Retinal pigment epithelial cell (primary cell): ENCODE measurements at places on chromosomes 1 and 21.

- no peak for DNase-seq
Measured at GRCh38 chr1:96649301-96649700, 72.3 kb upstream of the PTBP2 start.

- no peak for DNase-seq
Measured at GRCh38 chr21:45018131-45019075, 56.0 kb upstream of the ADARB1 start.

- no peak for DNase-seq
Measured at GRCh38 chr1:41917835-41918449, 780 bp downstream of the HIVEP3 start.

DNA sequence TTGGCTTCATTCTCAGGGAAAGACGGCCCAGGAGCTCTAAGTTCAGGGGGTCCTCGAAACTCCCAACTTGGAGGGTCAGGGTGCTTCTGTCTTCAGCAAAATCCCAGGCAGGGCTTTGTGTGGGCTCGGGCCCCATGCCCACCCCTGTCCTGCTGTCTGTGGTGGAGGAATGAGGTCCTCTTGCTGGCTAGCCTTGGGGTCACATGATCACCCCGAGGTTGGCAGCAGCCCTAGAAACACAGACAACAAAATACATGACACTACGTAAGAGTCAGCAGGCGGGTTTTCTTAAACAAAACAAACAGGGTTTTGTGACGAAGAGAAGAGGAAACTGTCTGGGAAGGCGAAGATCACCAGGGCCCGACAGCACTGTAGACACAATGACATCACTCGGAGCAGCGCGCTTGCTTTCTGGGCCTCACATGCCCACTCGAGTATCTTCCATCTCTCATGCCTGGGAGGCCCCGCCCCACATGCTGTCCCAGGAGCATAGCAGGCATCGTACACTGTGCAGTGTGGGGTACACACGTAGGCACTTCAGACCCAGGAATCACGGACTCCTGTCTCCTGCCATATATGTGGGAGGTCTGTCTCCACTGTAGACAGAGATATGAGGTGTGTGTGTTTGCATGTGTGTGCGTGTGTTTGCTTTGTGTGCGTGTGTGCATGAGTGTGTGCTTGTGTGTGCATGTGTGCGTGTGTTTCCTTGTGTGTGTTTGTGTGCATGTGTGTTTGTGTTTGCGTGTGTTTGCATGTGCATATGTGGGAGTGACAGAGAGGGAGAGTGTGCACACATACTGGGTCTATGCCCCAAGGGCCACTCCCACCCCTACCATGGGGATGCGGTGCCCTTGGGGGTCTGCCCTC lies 94.7 kb downstream of the SIK1 start:
- peak; percentile 93 for DNase-seq

DNA sequence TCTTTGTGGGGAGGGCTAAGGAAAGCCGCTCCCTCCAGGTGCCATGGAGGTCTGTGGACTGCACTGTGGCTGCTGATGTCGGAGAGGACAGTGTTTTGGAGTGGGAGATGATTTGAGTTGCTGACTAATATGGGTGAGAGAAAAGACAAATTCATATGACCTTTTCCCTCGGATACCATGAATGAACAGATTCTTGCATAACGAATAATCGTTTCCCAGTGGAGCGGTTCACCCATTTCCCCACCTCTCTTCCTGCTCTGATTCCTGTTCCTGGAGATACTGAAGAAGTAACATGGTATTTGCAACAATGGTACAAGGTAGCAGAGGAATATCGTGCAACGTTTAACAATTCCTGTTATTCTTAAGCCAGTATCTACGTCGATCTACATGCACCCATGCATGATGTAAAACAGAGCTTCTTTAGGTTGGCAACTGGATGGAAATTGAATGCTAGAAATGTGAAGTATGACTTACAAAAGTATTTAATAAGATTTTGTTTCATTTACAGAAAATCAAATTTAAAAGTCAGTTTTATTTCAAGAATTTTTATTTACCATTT lies 227.1 kb downstream of the TOMM20 start:
- DNase-seq, result no peak

GRCh38 chr1:45033356-45033755 lies 21.3 kb downstream of the UROD start:
- DNase-seq, result no peak

GRCh38 chr1:219299420-219299819 lies 125.7 kb downstream of the LYPLAL1 start:
- no peak for DNase-seq

DNA sequence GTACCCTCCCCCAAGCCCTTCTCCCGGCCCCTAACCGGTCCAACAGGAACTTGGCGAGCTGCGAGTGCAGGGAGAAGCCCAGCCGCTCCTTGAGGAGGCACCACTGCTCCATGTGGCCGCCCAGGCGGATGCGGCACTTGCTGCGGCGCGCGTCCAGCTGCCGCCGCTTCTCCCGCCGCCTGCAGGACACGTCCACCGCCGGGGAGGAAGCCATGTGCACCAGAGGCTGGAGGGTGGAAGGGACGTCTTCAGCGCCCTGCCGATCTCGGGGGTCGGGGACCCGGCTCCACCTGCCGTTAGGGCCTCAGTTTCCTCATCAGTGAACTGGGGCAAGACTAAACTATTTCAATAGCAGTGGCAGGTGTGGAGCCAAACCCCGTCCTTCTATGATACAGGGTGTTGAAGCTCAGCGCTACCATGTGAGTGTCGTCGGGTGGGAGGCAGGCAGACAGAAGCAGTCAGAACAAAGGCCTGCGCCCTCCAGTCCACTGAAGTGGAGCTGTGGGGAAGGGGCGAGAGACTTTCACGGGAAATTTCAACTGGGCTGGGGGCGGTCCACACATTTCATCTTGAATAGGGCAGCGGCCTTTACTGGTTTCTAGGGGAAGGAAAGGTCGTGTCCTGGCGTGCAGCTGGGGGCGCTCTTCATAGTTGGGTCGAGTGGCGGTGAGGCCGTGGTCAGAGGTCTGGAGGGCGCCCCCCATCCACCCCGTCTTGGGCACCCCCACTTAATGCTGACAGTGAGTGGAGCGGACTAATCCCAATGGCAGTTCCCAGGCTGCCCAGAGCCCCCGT lies 592 bp downstream of the ZNF692 start:
- peak; percentile 21 for DNase-seq
